Neural crest cell (in vitro differentiated cells): ENCODE measurements at places on chromosomes 11 and 22. TPM values are rescaled to one million over a fixed set of nuclear protein-coding genes. Genes with fewer than 3 reads are reported as not detected.

Gene SPON1
- total RNA-seq: 12.2 and 13.2 TPM in 2 replicates

Gene VWCE
- total RNA-seq: 42.0 and 42.1 TPM in 2 replicates

Gene DYNC2H1
- 20.4 and 21.8 TPM in 2 replicates for total RNA-seq

Gene SCN3B
- 3.6 and 3.8 TPM in 2 replicates for total RNA-seq

Gene BIRC2
- total RNA-seq: 41.0 and 42.6 TPM in 2 replicates

Gene BTBD10
- total RNA-seq: 28.2 and 29.0 TPM in 2 replicates

Gene ST13
- 303 and 321 TPM in 2 replicates for total RNA-seq

Gene P2RX3
- 14.3 and 15.5 TPM in 2 replicates for total RNA-seq

Gene MYOD1
- not detected in 2 replicates for total RNA-seq

Gene HIRA
- total RNA-seq: 57.1 and 66.3 TPM in 2 replicates

Gene PRR33
- total RNA-seq: not detected in 2 replicates

- no peak for DNase-seq
Measured at GRCh38 chr11:24511511-24511910, 14.7 kb downstream of the LUZP2 start.

GRCh38 chr11:101442171-101442570 is 141.6 kb downstream of the TRPC6 start:
- DNase-seq: no peak

DNA sequence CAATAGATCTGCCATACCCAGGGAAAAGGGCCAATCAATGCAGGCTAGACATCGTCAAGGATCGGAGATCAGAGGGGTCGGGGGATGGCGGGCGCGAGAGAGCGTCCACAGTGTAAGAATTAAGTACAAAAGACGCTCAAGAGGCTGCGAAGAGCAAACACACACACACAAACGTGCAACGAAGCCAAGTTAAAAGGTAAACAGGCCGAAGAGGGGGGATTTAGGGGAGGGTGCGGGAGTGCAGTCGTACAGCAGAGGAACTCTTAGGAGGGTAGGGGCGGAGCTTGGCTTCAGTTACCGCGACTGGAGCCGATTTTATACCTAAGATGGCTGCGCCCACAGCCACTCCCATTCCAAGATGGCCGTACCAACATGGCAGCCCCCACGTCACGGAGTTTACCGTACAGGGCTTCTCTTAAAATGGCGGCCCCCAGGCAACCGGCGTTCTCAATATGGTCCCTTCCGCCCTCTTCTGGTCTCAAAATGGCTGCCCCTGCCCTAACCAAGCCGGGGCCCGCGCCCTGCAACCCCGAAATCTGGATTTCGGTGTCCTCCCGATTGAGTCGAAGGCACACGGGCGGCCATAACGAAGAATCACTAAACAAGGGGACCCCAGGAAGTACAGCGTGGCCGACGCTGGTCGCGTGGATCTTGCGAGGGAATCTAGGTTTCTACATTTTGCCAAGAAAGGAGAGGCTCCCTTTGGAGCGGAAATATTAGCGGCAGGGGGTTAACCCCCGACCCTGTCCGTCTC is 1.9 kb downstream of the GNG3 start:
- peak; percentile 91 for DNase-seq

DNA sequence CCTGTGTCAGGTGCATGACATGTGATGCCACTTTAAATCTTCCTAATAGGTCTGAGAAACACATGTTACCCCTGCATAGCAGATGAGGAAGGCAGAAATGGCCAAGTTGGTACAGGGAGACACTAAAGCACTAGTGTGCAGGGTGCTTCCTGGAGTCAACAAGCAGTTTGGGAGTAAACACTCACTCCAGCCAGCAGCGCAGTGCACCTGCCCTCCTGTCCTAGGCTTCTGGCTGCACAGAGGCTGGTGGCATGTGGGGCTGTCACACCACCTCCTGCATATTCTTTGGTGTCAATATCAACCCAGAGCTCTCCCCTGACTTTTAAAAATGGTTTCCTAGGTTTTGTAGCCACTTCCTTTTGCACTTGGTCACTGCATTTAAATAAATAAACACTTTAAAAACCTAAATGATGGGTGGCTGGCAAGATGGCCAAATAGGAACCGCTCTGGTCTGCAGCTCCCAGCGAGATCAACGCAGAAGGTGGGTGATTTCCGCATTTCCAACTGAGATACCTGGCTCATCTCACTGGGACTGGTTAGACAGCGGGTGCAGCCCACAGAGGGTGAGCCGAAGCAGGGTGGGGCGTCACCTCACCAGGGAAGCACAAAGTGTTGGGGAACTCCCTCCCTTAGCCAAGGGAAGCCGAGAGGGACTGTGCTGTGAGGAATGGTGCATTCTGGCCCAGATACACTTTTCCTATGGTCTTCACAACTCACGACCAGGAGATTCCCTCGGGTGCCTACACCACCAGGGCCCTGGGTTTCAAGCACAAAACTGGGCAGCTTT is 33.5 kb downstream of the GAB4 start:
- DNase-seq: no peak

GRCh38 chr22:41898645-41899044 is 16.2 kb downstream of the SHISA8 start:
- no peak for DNase-seq

GRCh38 chr11:124072147-124072546 is 31.0 kb upstream of the OR10G7 start:
- no peak for DNase-seq

GRCh38 chr11:64652586-64653387 is 61.8 kb downstream of the SLC22A12 start:
- peak; percentile 96 for DNase-seq

GRCh38 chr11:7168741-7168990 is 79.9 kb downstream of the RBMXL2 start:
- no peak for DNase-seq

DNA sequence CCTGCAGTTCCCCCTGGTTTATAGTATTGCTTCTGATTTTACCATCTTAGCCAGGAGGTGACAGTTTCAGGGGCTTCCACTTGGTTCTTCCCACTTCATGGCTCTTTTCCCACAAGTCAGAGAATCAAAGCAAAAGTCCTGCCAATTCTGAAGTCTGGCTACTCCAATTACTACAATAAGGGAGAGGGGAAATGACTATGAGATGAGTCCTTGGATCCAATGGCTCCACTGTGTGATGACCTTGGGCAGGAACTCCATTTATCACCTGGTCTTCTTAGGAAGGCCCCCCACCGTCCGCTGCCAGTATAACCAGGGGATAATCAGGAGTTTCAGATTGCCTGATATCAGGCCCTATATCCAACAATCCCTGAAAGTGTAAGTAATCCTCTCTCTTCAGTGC is 31.6 kb upstream of the CCND1 start:
- DNase-seq: no peak

DNA sequence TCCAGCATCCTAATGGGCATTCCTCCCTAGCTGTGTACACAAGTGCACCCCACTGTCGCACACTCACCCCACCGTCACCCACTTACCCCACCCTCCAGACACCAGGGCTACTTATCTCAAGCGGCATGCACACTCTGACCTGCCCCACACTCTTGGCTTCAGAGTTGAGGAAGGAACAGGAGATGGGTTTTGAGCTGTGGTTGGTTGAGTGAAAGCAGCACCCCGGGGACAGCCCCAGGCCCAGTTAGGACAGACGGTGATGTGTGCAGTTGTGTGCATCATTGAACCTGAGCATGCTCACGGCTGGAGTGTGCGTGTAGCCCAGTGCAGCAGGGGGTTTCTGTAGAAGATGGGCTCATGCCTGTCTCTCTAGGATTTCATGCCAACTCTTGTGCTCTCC is 32.5 kb downstream of the AHNAK start:
- DNase-seq: no peak

- no peak for DNase-seq
Measured at GRCh38 chr11:6834021-6834420, 11.5 kb upstream of the OR10A5 start.

DNA sequence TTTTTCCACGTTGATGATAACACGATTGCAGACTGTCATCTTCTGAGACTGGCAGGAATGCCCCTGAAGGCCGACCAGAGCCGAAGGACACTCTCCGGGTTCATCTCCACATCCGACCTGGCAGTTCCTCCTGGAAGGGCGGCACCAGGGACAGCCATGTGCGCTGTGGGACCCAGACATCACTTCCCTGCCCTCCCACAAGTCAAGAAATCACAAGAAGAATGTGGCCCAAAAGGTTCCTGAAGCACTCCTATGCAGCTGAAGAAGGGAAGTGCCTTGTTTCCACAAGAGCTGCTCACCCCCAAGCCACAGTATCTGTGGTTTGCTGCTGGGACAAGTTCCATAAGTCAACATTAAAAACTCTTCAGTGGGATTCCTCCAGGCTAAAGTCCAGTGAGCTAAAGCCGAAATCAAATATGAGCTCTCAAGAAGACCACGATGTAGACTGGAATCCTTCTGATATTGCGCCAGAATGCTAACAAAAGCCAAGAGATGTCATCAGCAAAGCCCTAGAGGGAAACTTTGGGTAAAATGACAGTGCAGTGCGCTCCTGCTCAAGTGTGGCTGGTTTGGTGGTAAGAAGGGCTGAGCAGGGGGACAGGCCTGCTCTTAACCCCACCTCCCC is 21.2 kb downstream of the PACSIN2 start:
- no peak for DNase-seq

- DNase-seq: no peak
Measured at GRCh38 chr11:83569134-83569805, 283.1 kb upstream of the CCDC90B start.

- DNase-seq: no peak
Measured at GRCh38 chr11:64744544-64745188, 724 bp upstream of the RASGRP2 start.

- no peak for DNase-seq
Measured at GRCh38 chr11:86183694-86184093, 60.9 kb upstream of the EED start.

GRCh38 chr11:76236092-76236999 is 30.0 kb upstream of the WNT11 start:
- no peak for DNase-seq

GRCh38 chr11:64461081-64461480 is 102.1 kb downstream of the RPS6KA4 start:
- no peak for DNase-seq

DNA sequence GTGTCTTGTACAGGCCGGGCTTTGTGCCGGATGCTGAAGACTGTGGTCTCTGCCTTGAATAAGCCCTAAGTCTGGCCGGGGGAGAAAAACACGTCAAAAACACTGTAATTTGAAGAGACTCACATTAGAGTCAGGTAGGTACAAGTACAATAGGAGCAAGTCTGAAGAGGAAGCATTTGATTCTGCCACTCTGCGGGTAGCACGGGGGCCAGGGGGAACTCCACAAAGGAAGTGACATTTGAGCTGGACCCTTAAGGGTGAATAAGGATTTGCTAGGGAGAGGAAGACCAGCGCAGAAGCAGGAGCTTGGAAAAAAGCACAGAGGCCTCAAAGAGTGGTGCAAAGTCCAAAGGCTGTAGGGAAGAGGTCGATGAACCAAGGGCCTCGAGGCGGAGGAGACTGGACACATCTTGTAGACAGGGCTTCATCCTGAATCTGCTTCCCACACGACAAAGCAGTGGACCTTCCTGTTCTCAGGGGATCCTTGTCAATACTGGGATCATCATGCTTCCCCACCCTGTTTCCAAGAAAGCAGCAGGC is 38.7 kb downstream of the BUD13 start:
- no peak for DNase-seq

DNA sequence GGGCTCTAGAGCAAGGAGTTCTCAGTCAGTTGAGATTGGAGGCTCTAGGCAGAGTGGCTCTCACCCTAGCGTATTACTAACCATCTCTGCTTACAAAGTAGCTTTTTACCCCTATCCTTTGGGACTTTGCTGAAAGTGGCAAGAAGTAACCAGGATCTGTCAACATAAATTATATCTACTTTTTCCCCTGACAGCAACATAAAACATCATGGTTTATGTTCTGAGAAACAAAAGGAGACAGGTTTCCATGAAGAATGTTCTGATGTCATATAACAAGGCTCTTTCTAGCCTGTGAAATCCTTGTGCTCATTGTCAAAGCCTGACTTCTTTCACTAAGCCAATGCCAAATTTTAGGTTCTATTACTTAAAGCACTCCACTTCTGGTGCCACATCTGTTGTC is 7.2 kb upstream of the EIF3M start:
- DNase-seq: no peak

DNA sequence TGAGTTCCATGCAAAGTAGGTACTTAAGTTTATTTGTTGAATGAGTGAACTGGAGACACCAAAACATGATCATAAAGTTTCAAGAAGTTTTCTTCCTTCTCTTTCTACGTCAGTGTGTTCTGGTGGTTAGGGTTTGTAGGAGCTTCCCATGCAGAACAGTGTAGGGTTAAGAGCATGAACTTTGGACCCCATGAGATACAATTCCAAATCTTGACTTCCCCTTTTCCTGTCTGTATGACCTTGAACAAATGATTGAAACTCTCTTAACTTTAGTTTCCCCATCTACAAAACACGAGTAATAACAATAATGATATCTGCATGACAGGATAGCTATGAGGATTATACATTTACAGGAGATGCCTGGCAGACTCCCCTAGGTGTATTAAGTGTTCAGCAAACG is 41.0 kb upstream of the TENM4 start:
- DNase-seq: no peak

DNA sequence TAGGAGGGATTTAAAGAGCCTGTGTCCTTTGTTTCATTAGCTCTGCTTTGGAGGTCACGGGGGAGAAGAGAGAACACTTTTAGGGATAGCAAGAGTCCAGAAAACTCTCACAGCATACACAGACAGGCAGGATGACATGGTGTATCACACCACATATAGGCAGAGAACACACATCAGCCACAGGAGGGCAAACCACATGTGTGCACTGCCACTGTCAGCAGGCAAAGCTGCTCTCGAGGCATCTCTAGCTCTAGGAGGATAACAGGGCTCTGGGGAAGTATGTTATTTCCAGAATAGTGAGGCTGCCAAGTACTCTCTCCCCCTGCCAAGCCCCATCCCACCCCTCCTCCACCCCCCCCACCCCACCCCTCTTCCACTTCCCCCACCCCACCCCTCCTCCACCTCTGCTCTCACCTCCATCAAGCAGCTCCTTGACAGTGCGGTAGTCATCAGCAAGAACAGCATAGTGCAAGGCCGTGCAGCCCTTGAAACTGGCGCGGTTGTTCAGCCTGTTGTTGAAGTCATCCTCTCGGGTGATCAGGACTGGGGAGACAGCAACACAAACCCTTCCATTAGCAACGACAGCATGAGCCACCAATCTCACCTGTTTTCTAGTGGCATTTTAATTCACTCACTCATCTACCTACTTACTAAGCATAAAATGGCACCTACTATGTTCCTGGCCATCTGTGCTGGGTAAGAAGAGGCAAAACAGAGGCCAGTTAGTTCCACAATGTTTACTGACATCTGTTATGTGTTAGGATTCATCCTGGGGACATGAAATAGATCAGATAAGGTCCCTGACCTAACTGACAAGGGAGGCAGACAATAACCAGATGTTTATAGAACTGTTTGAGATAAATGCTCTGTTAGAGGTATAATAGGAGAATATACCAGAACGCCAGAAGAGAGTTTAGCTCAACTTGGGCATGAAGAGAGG is 75.6 kb downstream of the CLPB start:
- DNase-seq: no peak
